ENCODE measurements at places on chromosomes 13 and 19.

- no peak for DNase-seq
Observed at GRCh38 chr19:39246951-39247669, 1.5 kb downstream of the IFNL4 start.

DNA sequence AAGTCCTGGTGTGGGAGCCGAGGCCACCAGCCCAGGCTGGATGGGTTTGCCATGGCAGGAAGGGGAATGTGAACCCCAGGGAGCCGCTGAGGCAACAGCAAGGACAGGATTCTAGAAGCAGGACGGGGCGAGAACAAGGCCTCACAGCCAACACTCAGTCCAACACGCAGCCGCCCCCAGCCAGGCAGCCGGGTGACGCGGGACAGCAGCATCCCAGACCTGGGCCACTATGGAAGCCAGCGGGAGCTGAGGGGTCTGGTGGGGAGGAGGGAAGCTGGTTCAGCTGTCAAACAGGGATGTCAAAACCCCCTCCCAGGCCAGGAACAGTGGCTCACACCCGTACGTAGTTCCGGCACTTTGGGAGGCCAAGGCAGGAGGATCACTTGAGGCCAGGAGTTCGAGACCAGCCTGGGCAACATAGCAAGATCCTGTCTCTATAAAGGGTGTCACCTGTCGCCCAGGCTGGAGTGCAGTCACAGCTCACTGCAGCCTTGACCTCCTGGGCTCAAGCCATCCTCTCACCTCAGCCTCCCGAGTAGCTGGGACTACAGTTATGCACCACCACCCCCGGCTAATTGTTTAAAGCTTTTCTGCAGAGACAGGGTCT is 6.8 kb downstream of the MEX3D start:
- no peak for DNase-seq

- DNase-seq = no peak
Observed at GRCh38 chr13:106989876-106990275, 421.9 kb upstream of the ARGLU1 start.

GRCh38 chr19:347946-348861 is 3.6 kb upstream of the MIER2 start:
- no peak for DNase-seq

GRCh38 chr13:110779022-110779421 is 65.5 kb downstream of the ING1 start:
- no peak for DNase-seq

DNA sequence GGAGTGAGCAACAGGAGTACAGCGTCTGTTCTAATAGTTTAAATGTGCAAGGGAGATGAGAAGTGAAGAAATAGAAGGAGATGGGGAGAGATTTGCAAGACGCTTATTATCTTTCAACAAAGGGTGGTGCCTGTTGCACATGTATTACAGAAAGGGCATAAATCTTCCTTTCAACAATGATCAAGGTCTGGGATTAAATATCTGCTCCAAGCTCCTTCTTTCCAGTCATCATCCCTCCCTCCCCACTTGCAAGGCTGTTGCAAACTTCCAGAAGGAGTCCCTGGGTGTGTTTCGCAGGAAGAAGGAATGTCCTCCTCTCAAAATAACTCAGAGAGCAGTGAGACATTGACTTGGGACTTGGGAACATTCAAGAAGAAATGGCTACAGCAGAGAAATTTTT is 63.5 kb upstream of the MYCBP2 start:
- no peak for DNase-seq

DNA sequence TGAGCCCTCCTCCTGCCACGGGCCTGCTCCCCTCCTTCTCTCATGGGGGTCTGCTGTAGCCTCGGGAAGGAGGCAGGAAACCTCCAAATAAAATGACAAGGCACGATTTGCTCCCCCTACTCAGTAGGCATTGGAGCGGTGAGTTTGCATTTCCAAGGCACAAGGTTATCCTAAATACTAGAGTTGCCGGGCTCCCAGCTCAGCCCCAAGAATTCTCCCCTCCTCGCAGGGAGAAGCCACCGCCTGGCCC is 1.5 kb downstream of the CEBPA start:
- DNase-seq = no peak

- DNase-seq = no peak
Observed at GRCh38 chr13:113832205-113832604, 31.7 kb downstream of the GAS6 start.

- DNase-seq = no peak
Observed at GRCh38 chr13:81138353-81138980, 797.5 kb upstream of the SPRY2 start.
